ENCODE measurements at places on chromosomes 6 and 20.

GRCh38 chr20:57257701-57258453 lies 8.6 kb downstream of the BMP7 start:
- DNase-seq: peak; percentile 77

GRCh38 chr20:51337126-51337805 lies 205.3 kb downstream of the NFATC2 start:
- DNase-seq: no peak

DNA sequence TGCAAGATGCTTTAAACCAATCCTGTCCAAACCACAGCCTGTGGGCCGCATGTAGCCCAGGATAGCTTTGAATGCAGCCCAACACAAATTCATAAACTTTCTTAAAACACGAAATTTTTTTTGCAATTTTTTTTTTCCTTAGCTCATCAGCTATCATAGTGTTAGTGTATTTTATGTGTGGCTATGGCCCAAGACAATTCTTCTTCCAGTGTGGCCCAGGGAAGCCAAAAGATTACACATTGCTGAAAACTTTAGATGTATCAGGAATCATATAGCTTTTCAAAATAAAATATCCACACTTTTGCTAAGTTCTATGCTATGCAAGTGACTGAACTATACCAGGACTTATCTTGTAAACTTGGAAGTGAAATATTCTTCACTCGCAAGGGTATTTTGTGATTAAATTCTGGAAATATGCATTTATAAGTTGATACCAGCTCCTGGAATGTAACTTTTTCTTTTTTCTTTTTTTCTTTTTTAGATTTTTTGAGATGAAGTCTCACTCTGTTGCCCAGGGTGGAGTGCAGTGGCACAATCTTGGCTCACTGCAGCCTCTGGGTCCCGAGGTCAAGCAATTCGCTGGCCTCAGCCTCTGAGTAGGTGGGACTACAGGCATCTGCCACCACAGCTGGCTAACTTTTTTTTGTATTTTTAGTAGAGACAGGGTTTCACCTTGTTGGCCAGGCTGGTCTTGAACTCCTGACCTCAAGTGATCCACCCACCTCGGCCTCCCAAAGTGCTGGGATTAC lies 49.8 kb downstream of the MTHFD1L start:
- DNase-seq: no peak

DNA sequence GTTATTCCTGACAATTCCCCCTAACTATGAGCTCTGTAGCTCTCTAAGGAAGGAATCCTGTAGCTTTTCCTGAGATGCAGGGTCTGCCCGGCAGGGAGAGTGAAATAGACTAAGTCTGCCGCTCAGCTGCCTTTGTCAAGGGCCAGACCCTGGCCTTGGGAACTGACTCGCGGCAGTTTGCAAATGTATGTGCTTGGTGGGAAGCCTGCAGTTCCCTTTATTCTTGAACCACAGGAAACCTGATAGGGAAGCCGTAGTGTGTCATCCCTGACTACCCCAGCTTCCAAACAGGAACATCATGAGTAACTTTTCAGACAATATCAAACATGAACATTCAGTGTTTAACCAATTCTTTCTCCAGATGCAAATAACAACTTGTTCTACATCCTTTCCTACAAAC lies 78.7 kb upstream of the IFNGR1 start:
- DNase-seq: peak; percentile 41

DNA sequence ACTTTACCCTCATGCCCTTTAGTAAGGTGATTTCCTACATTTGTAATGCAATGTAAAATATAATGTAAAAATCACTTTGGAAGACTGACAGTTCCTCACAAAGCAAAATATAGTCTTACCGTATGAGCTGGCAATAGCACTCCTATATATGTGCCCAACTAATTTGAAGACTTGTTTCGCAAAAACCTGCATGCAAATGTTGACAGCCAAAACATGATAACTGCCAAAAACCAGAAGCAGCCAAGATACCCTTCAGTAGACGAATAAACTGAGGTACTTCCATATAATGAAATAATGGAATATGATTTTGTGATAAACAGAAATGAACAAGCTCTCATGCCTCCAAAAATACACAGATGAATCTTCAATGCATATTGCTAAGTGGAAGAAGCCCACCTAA lies 13.6 kb downstream of the AURKA start:
- DNase-seq: no peak

- DNase-seq: no peak
Measured at GRCh38 chr6:134493789-134494188, 175.9 kb upstream of the SGK1 start.

- DNase-seq: no peak
Measured at GRCh38 chr6:31438222-31438621, 34.8 kb downstream of the MICA start.

DNA sequence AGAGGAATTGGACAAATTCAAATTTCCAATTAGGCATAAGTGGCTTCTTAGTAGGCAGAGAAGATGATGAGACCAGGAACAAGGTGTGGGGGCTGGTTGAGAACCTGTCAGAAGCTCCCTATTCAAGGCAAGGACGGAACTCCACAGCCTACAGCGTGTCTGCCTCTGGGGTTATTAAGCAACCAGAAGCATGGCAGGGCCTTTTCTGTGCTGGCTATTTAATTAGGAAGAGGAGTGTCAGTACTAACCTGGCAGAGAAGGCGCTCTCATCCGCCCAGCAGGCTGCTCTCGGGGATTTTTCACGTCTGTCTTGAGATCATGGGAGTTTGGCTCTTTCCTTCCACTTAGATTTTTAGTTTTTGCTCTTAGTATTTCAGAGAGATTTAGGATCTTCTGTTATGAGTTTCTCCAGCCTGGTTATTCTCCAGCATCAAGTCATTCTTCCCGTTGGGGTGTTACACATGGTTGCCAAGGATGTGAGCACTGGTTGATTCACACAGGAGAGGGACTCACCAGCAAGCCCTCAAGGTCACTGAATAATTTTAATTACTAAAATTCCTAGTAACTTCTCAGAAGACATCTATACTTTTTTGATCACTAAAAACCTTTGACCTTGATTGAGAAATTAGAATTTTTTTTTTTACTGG lies 23.9 kb downstream of the ADTRP start:
- DNase-seq: no peak

DNA sequence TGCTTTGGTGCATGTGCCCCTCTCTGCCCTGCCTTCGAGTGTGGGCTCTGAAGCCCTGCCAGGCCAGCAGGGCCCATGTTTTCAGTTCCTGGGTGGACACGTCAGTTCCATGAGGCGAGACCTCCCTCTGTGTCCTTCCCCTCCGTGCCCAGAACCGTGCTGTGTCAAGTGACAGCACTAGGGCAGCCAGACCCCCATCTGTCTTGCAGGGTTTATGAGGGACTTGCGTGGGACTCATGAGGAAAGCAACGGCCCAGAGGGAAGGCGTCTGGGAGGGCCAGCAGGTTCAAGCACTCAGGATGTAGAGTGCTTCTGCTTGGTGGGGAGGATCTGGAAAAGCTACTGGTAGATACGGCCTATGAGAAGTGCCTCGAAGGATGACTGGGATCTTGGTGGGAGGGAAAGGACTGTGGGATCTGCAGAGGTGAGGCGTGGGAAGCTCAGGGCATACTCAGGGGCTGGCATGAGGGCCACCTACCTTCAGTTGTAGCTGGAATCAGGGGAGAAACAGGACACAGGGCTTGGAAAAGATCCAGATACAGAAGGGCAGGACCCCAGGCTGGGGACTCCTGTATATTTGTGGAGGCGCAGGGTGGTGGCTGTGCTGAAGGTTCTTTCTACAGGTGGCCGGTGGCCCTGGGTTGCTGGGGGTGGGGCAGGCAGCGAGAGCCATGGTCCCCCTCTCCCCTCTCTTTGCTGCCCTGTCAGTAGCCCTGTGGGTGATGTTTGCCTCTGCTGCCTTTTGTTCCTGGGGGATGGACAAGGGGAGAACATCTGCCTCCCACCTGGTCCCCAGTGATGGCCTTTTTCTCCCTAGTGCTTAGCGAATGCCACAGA lies 5.5 kb downstream of the NPEPL1 start:
- DNase-seq: no peak

DNA sequence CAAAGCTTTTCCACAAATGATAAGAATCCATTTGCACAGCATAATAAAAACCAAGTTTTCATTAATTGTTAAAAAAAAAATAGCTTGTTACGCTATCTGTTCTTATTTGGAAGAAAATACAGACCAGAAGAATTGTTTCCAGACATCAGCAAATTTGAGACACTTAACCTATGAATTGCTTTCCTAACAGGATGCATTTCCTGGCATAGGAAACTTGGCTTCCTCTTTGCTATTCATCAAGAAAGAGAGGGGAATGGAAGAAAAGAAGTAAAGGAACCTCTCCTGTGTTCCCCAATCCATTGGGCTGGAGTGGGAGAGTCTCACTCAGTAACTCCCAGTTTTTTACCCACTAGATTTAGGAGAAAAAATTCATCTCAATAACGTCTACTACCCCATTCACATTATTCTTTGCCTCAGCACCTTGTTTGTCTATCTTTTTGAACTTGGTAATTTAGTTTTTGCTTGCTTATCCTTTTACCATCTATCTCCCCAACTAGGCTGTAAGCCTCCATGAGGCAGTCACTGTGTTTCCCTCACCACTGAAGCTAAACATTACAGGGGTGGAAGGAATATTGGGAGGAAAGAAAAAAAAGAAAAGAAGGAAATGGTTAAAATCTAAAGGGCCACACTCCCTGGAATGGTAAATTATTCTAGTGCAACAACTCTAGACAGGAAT lies 150.3 kb downstream of the COL21A1 start:
- no peak for DNase-seq

DNA sequence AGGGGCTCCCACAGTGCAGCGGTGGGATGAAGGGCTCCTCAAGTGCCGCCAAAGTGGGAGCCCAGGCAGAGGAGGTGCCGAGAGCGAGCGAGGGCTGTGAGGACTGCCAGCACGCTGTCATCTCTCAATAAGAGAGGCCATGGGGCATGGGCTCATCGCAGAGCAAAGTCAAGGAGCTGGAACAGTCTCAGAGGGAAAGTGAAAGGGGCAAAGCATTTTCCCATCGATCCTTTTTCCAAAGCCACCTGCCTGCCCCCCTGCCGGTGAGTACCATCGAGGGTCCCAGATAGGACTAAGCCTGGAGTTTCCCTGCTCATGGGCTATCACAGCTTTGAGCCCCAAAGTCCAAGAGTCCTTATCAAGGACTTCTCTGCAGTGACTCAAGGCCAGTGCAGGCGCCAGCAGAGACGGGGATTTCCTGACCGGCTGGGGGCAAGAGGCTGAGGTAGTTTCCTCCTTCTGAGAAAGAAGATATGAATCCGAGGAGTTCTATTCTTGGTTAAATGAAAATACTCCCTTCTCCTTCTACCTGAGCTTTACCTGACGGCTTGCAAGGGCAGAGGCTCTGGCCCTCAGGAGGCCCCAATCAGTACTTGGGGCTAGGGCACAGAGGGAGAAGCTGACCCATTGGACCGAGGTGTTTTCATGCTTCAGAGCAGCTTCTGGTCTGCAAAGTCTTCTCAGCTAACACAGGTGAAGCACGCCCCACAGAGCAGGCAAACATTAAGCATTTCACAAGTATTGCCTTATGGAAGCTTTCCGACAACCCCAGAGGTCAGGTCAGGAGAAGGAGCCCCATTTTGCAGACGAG lies 22.6 kb downstream of the ETV7 start:
- no peak for DNase-seq

- peak; percentile 87 for DNase-seq
Measured at GRCh38 chr6:170279977-170280688, 10.7 kb downstream of the DLL1 start.

GRCh38 chr20:56359212-56360132 lies 698 bp downstream of the FAM210B start:
- DNase-seq: peak; percentile 59

DNA sequence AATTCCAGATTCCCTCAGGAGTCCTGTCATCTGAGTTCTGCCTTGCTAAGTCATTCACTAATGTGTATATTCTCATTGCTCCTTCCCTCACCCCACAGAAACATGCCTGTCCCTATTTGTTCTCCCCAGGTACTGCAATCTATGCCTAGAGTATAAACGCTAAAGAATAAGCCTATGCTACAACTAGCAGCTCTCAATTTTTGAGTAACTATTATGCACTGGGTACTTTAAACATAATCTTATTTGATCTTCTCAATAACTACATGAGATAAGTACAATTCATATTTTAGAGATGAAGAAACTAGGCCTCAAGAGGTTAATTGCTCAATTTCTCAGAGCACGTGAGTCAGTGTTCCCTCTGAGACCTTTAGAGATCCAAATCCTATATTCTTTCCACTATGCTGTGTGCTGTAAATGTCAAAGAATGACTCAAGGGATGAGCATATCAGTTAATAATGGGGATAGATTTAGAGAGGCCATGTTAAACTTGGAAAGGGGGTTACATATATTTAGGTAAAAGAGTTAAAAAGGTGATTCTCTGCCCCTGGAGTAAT lies 423.8 kb upstream of the ADGRB3 start:
- DNase-seq: no peak

GRCh38 chr20:33166533-33167113 lies 1.3 kb upstream of the BPIFA2 start:
- DNase-seq: no peak

- no peak for DNase-seq
Measured at GRCh38 chr6:16712255-16712930, 48.9 kb downstream of the ATXN1 start.

DNA sequence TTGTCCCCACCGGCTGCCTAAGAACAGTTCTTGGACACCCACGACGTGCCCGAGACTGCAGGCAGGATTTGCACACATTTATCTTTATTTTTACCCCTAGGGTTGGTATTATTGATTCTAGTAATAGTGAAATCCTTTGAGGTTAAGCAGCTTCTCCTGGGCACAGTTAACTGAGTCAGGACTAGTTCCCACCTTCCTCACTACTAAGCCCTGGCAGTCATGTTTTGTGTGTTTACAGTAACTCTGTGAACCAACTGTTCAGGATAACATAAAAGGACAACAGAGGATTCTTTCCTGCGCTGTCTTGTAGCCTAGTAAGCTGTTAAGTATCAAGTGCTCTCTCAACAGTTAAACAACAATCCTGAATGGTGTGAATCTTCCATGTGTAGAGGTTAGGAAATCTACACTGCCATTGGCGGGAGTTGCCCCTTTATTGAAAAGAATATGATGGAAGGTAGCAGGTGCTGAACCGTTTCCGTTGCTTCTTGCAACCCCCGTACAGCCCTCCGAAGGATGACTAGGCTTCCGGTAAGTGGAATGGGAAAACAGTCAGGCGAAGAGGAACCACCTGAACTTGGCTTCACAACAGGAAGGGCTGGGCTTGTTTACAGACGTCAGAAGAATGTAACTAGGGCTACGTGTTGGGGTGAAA lies 979 bp upstream of the SOD2 start:
- DNase-seq: peak; percentile 29

All from NCI-H345 (cell line).